ENCODE measurements at places on chromosomes 11 and 22.

GRCh38 chr22:31958625-31959239 is 14.4 kb downstream of the YWHAH start:
- DNase-seq = no peak

DNA sequence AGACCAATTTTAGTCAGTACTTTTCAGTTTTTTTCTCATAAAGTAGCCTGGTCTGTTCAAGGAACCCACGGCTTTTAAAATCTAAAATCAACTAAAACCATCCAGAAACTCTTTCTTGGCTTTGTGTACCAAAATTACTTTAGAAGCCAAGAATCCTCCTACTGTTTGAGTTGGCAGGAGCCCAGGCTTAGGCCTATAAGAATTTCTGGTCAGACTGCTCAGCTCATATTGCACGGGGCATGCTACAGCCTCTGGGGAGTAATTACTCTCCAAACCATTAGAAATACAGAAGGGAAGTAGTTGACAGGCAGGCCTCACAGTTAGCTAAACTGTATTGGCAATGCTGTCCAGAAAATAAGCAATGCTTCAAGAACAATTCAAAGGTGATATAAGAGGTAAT is 1862.9 kb upstream of the RAG2 start:
- DNase-seq = no peak

GRCh38 chr22:31923136-31923535 is 21.2 kb upstream of the YWHAH start:
- no peak for DNase-seq

GRCh38 chr11:96329419-96329818 is 13.6 kb downstream of the MAML2 start:
- no peak for DNase-seq

- DNase-seq = no peak
Measured at GRCh38 chr11:34790620-34791019, 125.6 kb downstream of the APIP start.

GRCh38 chr11:67392183-67392715 is 463 bp downstream of the RAD9A start:
- DNase-seq = no peak
